ENCODE measurements at places on chromosomes 5 and 9.

GRCh38 chr5:76926329-76927105, 26.3 kb upstream of the CRHBP start:
- DNase-seq = no peak

DNA sequence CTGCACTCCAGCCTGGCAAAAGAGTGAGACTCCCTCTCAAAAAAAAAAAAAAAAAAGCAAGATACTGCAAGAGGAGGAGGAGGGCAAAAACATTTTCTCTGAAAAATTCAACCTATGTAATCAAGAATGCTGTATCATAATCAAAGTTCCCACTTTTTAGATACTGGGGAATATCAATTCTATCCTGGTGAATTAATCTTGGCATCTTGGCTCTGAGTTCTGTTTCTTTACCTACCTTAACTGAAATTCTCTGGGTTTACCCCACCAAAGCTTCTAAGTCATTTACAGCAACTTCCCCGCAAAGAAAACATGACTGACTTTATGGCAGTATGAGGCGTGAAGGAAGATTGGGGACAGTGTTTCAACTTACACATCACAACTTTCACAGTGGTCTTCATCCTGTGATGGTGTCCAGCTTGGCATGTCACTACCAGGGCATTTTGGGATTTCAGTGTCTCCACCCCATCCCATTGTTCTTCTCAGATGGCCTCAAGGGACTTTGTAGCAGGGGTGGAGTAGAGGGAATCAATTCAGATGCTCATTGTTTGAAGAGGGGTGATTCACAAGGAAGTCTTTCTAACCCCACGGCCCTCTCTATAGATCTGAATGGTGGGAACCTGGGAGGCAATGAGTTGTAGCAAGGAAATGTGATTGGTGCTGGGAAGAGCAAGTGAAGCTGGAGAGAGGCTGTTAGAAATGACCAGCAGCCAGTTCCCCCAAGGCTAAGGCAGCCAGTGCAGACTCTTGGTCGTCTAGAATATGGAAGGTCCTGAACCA, 130.5 kb downstream of the SCAMP1 start:
- no peak for DNase-seq

GRCh38 chr5:107615299-107615817, 55.4 kb downstream of the EFNA5 start:
- DNase-seq = no peak

- no peak for DNase-seq
These were observed 32.6 kb downstream of the FNBP1 start for GRCh38 chr9:130010151-130010988.

DNA sequence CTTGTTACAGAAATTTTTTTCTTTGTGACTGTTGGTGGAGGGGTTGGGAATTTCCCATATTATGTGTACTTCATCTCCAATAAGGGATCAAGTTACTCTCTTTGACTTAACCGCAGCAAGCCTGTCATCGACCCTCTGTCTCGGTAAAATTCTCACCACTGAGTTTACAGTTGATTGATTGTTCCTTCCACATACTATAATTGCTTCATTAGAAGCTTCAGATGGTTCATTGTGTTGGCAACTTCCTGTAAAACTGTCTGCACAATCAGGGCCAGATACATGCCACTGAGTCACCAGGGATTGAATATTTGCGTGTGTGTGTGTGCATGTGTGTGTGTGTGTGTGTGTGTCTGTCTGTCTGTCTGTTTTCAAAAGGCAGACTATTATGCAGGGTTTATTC, 176.6 kb downstream of the ZNF462 start:
- DNase-seq = no peak
